ENCODE measurements at places on chromosomes 7 and 10.

GRCh38 chr7:1894906-1895663, 225.0 kb downstream of the ELFN1 start:
- no peak for DNase-seq

- no peak for DNase-seq
These were observed 49.0 kb downstream of the MTPN start for GRCh38 chr7:135928136-135928535.

- DNase-seq = no peak
These were observed 16.7 kb downstream of the RET start for GRCh38 chr10:43093423-43094076.

- no peak for DNase-seq
These were observed 29.4 kb upstream of the TNRC18 start for GRCh38 chr7:5452937-5453540.

DNA sequence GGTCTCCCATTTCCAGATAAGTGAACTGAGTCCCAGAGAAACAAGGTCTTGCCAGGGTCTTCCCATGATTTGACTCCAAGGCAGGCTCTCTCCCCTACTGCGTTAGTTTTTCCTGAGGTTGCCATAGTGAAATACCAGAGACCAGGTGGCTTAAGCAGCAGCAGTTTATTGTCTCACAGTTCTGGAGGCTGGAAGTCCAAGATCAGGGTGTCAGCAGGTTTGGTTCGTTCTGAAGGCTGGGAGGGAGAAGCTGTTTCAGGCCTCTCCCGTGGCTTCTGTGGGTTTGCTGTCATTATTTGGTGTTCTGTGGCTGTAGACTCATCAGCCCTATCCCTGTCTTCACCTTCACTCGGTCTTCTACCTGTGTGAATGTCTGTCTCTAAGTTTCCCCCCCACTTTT, 129.9 kb downstream of the GRK5 start:
- no peak for DNase-seq

GRCh38 chr7:88669913-88670312, 89.6 kb upstream of the ZNF804B start:
- no peak for DNase-seq

DNA sequence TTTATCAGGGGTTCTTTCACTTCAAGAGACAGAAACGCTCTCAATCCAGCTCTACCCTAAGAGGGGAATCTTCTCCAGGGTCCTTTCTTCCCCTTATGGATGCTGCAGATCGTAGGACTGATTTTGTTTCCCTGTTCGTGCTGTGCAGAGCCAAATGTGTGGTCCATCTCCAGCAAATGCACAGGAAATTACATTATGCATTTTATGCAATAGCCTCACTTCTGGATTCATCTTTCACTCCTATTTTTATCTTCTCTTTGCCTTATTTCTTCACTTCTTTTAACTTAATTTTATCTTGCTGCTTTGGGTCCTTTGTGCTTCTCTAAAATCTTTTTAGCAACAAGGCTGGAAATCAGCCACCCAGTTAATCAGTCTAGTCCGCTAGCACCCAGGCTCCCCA, 184.5 kb upstream of the INHBA start:
- DNase-seq = no peak

GRCh38 chr10:49512121-49512809, 26.7 kb downstream of the ERCC6 start:
- no peak for DNase-seq

GRCh38 chr10:14698111-14698828, 76.4 kb downstream of the FAM107B start:
- DNase-seq = no peak

All from stimulated activated CD4-positive, alpha-beta T cell treated with anti-CD3 and anti-CD28 coated beads, Interleukin-4, amount 100 ng/mL, for 4 hours (primary cell).